ENCODE measurements at places on chromosomes 6 and 20.
A peak's percentile ranks its signal among the peaks of the same experiment; 100 is the strongest.

DNA sequence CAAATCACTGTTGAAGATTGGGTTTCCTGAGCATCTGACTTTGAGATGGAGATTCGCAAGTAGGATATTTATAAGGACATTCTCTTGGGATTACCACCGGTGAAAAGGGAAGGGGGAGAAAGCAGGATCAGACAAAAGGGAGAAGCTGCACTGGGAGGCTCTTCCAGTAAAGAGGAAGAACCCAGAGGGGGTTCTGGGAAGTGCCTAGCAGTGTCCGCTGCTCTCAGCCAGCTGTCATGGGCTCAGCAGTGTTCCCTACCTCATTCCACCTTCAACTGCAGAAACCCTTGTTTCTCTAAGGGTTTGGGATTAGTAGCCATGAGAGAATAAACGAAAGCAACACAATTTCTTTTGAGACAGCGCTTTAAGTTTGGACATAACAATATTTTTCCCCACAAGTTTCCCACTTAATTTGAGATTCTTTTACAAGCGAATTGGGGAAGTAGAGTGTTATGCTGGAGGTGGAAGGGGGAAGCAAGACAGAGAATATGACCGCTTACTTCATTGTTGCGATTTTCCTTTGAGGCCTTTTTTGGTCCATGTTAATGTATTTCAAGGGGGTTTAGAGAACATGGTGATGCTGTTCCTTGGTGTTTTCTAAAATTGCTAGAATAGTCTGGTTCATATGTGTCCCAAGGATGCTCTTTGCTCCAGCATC, 154.5 kb upstream of the SCGN start:
- no peak for DNase-seq

DNA sequence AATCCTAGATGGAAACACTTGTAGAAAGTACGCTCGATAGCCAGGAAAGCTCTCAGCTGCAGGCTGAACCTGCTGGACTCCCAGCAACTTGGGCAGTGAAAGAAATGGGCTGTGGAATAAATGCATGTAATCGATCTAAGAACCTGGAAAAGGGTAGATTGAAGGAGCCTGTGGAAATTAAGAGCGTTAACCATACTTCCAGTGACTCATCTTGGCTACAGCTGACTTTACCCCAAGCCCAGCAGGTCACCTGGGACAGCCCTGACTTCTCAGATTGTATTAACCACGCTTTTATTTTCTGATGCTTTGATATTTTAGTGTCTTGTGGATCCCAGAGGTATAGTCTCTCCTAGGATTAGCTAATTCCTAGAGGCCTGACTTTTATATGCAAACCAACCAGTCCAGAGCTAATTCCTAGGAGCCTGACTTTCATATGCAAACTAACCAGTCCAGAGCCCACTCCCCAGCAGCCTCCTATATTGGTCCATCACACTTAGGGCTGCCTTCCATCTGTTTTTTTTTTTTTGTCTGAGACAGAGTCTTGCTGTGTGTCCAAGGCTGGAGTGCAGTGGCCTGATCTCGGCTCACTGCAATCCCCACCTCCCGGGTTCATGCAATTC, 86.3 kb downstream of the GMPR start:
- DNase-seq, result no peak

DNA sequence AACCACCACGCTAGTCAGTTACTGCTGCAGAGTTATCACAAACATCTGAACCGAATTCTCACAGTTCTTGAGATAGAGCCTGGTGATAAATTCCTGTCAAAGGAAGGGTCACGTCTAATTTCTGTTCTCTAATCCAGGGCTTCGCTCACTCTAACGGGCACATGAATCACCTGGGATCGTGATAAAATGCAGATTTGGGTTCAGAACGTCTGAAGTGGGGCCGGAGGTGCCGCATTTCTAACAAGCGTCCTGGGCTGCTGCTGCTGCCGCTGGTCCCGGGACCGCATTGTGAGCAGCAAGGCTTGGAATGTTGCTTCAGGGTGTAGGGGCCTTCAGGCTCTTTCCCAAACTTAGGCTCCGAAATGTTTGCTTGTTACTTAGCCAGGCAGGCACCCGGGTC, 264.1 kb downstream of the CDC5L start:
- no peak for DNase-seq

DNA sequence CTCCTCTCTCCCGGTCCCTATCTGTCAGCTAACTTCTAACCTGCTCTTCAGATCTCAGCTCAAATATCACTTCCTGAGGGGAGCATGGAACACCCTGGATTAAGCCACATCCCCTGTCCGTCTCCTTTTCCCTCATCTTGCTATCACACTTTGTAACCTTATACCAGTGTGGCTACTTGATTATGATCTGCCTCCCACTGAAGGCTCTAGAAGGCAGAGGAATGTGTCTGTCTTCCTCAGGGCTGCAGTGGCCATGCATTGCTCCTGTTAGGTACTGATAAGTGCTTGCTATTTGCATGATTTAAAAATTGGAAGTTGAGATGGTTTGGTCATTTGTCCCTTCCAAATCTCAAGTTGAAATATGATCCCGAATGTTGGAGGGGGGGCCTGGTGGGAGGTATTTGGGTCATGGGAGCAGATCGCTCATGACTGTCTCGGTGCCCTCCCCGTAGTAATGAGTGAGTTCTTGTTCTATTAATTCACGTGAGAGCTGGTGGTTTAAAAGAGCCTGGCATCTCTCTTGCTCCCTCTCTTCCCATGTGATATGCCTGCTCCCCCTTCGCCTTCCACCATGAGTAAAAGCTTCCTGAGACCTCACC, 71.4 kb downstream of the PLCB4 start:
- no peak for DNase-seq

GRCh38 chr20:23857962-23858595, 21.5 kb downstream of the CST5 start:
- no peak for DNase-seq

DNA sequence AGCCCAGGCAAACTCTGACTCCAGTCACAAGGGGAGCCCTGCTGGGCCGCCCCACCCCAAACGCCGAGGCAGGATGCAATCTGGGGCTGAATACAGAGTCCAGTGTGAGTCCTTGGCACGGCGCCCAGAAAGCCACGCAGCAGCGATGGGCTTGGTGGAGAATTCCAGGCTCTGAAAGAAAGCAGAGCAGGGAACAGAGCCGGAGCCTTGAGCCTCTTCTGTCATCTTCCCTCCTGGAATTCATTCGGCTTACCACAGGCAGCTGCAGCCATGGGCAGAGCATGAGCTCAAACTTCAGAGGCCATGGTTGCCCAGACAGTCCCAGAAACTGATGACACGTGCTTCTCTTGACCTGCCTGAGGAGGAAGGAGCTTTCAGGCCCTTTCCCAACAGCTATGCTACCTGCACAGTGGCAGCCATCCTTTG, 441.1 kb upstream of the JARID2 start:
- no peak for DNase-seq

DNA sequence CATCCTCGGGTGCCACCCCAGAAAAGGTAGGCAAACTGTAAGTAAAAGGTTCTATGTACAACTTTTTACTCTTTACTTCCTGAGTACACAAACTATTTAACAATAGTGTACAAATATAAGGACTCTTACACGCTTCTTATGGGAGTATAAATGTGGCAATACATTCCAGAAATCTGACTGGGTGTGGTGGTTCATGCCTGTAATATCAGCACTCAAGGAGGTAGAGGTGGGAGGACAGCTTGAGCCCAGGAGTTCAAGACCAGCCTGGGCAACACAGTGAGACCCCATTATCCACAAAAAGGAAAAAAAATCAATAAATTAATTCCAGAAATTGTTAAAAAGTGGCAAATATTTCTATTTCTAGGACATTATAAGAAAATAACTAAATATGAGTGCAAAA, 48.9 kb downstream of the PIGU start:
- DNase-seq, result no peak

GRCh38 chr6:168128631-168129291, 49.7 kb upstream of the FRMD1 start:
- DNase-seq, result no peak

GRCh38 chr6:14217728-14218518, 100.4 kb downstream of the CD83 start:
- no peak for DNase-seq

- DNase-seq, result no peak
These were observed 90.7 kb upstream of the SIRPA start for GRCh38 chr20:1804554-1804956.

GRCh38 chr6:15948930-15949900, 179.7 kb upstream of the MYLIP start:
- DNase-seq, result no peak

DNA sequence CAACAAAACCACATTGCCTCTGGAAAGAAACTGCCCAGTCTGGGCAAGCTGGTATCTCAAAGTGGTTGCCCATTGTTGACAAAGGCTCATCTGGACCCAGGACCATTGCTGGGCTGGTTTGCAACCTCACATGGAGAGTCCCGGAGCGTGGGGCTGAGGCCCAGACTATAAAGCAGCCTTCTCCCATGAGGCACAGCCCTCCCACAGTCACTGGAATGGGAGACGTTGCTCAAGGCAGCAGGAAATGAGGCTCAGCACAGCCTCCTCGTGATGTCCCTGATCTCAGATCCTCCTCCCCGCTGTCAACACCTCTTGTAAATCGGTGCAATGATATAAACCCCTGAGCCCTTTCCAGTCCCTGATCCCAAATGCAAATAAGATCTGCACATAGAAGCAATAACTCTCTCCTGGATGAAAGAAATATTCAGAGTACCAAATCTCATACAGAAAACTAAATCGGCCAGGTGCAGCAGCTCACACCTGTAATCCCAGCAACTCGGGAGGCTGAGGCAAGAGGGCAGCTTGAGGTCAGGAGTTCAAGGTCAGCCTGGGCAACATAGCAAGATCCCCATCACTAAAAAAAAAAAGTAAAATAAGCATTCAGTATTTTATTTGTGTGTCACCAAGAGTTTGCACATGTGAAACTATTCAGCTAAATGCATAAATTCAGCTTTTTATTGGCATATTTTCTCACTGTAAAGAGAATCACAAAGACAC, 103.0 kb upstream of the RREB1 start:
- DNase-seq, result no peak

DNA sequence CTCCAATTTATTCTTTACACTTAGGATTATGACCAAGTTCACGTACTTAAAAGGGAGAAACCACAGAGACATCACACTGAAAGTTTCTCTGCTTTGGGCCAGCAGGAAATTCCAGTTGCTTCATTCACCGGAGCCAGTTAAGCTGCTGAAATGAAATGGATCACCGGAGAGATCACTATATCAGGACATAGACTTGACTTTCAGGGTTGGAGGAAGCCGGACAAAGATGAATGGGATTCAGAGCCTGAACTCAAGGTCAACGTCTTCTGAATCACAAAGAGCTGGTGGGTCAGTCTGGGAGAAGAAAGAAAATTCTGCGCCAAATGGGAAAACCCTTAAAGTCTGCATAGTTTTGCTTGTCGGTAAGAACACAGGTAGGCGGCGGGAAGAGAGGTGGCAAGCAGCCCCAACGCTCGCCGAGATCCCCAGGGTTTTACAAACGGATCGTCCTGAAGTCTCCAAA, 81.9 kb upstream of the CCDC28A start:
- DNase-seq, result no peak

GRCh38 chr6:15023448-15023847, 222.4 kb upstream of the JARID2 start:
- DNase-seq, result peak; percentile 24

DNA sequence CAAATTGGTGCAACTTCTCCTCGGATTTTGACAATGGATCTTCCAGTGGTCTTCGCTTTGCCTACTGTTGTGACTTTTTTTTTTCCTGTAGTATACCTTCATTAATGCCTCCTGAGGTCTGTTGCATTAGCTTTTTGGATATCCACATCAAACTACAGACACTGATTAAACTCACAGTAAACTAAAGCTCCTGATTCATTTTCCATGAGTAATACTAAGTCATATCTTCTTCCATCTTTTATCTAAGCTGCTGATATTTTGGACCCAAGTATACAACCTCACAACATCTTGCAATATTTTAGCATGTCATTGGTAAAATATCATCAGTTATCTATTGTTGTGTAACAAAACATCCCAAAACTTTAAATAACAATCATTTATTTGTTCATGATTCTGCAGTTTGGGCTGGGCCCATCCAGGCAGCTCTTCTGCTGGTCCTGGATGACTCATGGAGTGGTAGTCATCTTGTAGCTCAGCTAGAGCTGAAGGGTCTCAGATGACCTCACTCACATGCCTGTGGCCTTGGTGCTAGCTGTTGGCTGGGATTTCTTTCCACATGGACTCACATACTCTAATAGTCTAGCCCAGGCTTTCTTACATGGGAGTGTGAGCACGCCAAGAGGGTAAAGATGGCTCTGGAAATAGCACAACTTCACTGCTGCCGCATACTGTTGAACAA, 78.3 kb upstream of the SRSF6 start:
- DNase-seq, result no peak

DNA sequence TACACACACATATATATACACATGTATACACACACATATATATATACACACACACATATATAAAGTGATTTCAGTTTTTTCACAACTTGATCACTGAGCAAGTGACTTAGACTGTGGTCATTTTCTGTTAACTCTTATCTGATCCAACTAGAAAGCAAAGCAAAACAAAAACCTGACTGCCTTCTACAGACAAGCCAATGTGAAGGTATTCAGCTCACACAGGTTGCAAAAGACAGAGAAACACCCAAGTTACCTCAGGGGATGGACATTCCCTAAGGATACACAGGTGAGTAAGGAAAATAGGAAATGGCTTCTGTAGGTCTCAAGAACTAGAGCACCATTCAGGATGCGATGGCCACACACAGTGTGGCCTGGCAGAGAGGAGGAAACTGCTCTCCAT, 58.4 kb upstream of the IER3 start:
- DNase-seq, result no peak

GRCh38 chr6:122491919-122492555, 20.4 kb upstream of the SERINC1 start:
- peak; percentile 43 for DNase-seq

DNA sequence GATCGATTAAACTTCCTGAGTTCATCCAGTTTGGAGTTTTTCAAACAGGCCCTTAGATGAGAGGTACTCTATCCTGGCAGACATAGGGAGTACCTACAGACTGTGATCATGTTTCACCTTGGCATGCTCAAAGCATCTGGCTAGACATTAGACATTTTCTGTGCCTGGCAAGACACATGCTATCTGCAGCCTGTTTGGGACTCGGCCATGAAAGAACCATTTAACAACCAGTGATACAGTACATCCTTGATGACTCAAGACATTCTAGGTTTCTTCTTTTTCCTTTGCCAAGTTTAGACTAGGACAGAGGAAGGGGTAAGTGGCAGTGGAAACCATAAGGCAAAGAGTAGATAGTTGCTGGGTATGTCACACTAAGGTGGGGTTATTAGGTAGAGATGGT, 15.4 kb upstream of the PAQR8 start:
- no peak for DNase-seq

- DNase-seq, result no peak
These were observed 178.4 kb upstream of the ZNF184 start for GRCh38 chr6:27651371-27651732.

- DNase-seq, result no peak
These were observed 272.1 kb upstream of the EYS start for GRCh38 chr6:65979120-65979519.

DNA sequence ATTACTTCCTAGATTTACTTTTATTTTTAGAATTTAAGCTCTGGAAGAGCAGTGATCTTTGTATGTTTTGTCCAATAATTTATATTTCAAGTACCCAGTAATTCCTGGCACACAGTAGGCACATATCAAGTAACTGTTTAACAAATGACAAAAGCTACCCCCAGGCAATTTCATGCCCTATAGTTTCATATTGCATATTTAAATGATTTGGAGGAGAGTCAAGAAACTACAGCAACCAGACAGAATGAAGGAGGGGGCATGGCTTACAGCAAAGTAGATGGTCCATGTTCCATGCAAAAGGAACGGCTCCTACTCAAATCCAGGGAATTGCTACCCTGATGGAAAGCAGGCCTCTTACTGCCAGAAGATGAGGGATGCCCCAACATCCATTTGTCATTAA, 113.5 kb downstream of the ARHGAP18 start:
- DNase-seq, result no peak

Measured in activated CD4-positive, alpha-beta T cell treated with anti-CD3 and anti-CD28 coated beads for 4 hours (primary cell).